ENCODE measurements at places on chromosomes 11 and 22.

GRCh38 chr22:25666308-25666707 is 75.7 kb upstream of the MYO18B start:
- DNase-seq = peak; percentile 33

- DNase-seq = no peak
Observed at GRCh38 chr11:34379079-34379478, 21.3 kb upstream of the ABTB2 start.

DNA sequence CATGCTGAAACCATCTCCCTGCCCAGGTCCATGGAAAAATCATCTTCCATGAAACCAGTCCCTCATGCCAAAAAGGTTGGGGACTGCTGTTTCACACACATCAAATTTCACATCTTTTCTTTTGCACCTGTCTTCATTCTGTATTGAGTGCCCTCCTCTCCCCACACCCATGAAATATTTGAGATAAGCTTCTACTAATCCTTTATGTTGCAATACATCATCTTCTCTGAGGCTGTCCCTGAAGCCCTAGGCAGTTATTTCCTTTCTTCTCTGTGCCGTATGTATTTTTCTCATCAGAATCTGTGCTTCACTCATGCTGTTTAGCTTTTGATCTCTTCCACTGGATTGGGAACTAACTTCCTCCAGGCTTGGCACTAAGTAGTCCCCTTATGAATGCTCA is 40.0 kb upstream of the RRM1 start:
- no peak for DNase-seq

DNA sequence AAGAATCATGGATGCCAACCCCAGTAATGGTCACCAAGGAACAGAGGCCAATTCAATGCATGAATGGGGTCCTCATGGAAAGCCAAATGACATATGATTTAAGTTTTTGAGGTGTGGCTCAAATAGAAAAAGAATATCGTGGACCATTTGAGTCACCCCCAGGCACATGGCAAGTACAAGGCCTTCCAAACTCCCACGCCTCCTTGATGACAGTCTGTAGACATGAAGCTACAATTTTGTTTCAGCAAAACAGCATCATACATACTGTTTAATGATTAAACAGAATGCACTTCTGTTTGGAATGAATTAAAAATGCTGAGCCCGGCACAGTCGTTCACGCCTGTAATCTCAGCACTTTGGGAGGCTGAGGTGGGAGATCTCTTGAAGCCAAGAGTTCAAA is 7.4 kb downstream of the FADD start:
- no peak for DNase-seq

DNA sequence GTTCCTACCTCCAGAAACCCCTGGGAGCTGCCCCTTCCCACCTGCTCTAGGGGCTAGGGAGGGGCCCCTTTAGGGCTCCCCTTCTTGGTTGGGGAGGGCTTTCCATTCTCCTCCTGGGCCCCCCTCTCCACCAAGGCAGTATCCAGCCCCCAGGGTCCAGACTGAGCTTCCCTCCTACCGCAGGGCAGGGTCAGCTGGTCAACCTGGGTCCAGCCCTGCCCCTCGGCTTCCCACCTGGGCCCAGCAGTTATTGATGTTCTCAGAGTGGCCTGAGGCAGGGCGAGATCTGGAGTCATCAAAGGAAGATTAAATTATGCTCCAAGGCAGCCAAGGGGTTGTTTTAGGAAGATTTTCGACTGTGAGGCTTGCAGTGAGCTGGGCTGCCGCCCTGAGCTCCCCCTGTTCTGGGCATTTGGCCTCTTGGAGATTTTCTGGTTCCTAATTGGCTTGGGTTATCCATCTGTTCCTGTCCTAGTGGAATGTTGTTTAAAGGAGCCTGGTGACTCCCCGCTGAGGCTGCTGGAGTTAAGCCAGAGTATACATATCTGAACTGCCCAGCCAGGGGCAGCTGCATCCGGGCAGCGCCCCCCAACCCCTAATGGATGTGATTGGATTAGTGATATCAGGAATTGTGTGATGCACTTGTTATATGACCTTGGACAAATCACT is 1.8 kb upstream of the SLC22A8 start:
- DNase-seq = no peak

DNA sequence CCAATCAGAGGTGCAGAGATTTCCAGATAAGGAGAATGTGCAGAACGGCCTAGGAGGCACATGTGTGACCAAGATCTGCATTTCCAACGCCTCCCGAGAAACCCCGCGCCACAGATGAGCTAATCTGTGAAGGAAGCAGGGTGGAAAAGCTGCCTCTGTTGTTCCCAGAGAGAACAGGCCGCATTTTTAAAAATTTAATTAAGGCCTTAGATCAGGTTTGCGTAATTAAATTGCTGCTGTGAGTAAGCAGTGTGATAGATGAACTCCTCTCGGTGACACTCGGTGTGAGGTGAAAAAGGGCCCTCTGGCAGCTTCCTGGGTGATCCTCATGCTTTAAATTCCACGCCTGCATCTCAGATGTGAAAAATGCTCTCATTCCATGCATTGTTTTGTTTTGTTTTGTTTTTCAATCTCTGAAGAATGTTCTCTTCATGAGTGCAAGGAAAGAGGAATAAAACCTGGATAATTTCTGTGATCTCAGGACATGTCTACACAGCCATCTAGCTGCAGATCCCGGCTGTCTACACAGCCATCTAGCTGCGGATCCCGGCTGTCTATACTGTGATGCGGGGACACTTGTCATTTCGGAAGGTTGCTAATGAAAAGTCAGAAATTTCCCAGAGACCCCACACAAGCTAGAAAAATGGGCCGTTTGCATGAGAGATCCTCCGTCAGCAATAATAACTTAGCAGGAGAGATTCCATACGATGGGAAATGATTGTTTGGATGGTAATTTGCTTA is 1398.9 kb downstream of the BRD1 start:
- DNase-seq = no peak

DNA sequence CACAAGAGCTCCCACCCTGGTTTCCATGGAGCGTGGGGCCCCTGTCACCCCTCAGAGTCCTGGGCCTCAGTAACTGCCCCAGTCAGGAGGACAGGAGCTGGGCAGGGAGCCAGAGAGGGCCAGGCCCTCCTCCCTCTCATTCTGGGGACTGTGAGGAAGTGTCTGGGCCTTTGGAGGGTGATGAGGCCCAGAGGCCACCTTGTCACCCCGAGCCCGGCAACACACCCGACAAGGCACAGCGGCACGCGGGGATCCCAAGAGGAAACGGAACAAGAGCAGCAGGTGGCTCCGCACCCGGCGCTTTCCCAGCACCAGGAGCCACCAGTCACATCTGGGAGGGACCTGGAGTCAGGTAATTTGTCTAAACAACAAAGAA is 72.1 kb downstream of the CELSR1 start:
- DNase-seq = no peak

DNA sequence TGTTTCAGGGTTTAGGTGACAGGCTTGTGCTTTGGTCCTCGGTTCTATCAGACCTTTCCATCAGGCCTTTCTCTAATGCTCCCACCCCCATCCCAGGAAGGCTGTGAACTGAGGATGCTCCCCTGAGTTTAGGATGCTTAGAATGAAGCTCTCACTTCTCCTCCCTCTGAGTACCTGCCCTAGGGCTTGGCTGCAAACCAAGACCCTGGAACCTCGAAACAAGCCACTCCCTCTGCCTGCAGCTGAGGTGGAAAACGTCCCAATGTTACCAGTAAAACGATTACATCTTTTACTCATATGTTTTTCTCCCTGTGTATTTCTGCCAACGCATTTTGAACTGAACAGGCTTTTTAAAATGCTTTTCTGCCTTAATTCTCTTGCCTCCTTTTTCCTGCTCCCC is 54.5 kb upstream of the BMAL1 start:
- no peak for DNase-seq

DNA sequence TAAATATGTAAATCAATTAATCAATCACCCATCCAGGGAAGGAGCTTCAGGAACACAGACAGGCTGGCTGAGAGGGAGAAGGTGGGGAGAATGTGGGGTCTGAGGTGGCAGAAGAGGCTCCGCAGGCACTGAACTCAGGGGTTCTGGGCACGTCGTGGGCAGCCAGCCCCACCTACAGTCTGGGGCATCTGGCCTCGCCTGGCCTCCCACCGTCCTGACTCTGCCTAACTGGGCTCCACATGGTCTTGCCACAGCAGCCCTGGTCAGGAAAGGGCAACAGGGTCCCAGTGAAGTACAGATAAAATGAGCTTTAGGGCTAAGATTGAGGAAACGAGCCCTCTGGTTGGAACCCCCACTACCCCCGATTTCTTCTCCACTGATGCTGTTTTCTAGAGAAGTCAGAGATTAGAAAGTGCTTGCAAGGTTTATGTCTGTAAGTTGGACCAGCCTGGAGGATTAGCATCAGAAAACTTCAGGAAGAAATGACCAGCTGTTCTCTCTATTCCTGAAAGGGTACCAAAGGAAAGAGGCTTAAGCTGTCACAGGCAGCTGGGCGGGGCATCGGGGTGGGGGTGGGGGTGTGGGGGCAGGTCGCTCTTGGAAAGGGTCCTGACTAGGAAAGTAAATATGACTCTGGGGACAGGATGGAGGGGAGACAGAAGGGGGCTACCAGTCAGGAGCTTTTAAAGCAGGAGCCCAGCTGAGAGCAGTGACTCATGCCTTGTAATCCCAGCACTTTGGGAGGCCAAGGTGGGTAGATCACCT is 261.7 kb downstream of the BUD13 start:
- DNase-seq = no peak

- DNase-seq = no peak
Observed at GRCh38 chr11:61684870-61685616, 4.9 kb downstream of the DAGLA start.

DNA sequence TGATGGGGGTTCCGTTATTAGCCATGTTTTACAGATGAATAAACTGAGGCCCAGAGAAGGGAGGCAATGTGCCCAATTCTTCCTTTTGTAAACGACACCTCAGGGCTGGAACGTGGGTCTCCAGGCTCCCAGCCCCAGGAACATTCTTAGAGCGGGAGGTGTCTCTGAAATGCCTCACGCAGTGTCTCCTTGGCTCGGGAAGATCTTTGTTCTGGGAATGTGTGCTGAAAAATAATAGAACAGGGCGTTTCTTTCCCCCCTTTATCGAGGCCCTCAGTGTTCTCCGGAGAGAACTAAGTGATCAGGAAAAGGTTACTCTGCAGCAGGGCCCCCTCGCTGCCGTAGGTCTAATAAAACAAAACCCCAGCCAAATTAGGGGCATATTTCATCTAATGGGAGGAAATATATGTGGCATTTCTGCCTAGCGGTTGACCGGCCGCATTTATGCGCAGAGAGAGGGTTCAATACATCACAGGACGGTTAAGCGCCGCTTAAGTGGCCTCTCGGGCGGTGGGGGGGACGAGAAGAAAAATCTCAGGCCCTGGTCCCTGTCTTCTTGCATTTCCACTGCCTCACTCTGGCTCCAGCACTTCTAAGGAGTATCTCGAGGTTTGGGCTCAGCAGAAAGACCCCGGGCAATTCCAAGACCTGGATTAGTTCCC is 564.3 kb downstream of the MN1 start:
- no peak for DNase-seq

DNA sequence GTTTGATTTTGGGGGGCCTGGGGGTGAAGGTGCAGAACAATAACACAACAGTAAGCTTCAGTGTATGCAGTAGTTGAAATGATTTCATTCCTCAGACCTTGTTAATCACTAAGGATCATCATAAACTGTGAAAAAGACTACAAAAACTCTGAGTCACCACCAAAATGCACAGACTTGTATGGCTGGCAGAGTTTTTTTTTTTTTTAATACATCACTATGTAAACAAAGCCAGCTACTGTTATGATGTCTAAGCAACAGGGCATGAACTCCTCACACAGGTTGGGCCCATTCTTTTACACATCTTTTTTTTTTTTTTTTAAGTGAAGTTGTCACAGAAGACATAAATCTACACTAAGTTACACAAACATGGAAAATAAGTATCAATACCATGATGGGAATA is 311.9 kb downstream of the GUCY1A2 start:
- no peak for DNase-seq

GRCh38 chr11:73047773-73048371 is 94.2 kb downstream of the FCHSD2 start:
- DNase-seq = no peak

DNA sequence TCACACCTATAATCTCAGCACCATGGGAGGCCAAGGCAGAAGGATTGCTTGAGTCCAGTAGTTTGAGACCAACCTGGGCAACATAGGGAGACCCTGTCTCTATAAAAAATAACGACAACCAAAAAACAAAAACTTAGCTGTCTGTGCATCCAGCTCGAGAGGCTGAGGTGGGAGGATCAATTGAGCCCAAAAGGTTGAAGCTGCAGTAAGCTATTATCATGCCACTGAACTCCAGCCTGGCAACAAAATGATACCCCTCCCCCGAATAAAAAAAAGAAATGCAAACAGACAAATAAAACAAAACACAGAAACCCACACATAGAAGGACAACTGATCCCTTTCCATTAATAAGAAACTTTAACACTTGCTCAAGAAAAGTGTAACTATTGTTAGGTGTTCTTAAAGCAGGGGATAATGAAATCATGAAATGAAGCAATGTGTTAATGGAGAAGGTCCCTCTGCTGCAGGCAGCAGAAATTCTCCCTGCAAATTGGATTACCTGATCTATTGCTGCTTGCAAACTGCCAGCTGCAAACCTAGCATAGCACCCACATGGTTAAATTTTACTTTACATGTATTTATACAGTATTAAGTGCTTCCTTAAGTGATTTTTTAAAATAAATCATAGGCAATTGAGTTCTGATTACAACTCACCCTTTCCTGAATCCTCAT is 226.3 kb downstream of the SBF2 start:
- DNase-seq = no peak

- no peak for DNase-seq
Observed at GRCh38 chr11:66112601-66113499, 42.8 kb downstream of the PACS1 start.

GRCh38 chr11:120219938-120220746 is 9.3 kb downstream of the OAF start:
- no peak for DNase-seq

GRCh38 chr11:67303835-67304411 is 593 bp downstream of the SSH3 start:
- DNase-seq = no peak

DNA sequence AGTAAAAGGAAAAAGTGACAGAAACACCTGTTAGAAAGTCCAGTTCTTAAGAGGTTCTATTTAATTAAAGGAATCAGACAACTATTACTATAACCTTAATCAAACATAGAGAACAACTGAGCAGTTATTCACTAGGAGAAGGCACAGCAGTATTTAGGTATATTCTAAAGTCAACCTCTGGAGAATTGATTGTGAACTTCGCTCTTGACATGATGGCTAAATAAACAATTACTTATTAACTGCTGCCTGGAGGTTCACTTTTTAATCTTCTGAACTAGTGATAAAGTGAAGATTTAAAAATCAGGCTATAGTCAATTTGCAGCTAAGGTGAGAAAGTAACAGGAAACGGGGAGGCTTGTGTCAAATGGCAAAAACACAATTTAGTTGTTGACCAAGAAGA is 557.3 kb downstream of the FAM181B start:
- no peak for DNase-seq

DNA sequence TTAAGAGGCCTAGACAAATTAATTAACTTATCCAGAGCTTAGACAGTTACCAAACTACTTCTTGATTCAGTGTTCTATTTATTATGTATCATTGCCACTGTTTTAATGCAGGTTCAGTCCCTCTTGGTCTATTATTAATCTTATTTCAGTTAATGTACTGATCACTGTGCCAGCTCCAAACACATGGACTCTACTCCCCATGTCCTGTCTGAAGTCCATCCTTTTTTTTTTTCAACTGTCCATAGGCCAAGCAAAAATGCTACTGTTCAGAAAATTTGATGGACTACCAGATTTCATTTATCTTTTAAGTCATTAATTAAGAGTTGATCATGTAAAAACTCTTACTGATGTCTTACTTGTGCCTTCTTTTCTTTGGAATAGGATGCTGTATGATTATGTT is 11.9 kb downstream of the POLD3 start:
- no peak for DNase-seq
